ENCODE measurements at places on chromosomes 7 and 10.

- no peak for DNase-seq
These were observed 804 bp downstream of the UNC5B start for GRCh38 chr10:71213127-71213621.

DNA sequence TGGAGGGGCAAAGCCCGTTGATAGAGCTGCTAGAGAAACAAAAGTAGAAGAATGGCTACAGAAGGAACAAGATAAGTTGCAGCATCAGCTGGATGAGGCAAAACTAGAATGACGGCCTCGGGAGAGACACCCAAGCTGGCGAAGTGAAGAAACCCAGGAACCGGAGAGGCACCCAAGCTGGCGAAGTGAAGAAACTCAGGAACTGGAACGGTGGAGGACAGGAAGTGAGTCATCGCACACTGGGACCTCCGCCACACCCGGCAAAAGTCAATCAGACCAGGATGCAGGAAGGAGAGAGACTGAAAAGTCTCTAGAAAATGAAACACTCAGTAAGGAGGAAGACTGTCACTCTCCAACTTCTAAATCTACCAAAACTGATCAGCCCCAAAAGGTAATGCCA lies 133.0 kb upstream of the NEBL start:
- DNase-seq, result no peak

GRCh38 chr7:155896531-155897263 lies 84.4 kb upstream of the SHH start:
- no peak for DNase-seq

GRCh38 chr10:101054876-101055275 lies 6.9 kb upstream of the KAZALD1 start:
- DNase-seq, result no peak

Measured in GM12892 (cell line).